NCI-H1436 (cell line): ENCODE measurements at places on chromosomes 5 and 9.

- no peak for DNase-seq
Measured at GRCh38 chr5:138457531-138458275, 7.6 kb upstream of the EGR1 start.

- no peak for DNase-seq
Measured at GRCh38 chr5:2187687-2188086, 305.0 kb upstream of the IRX4 start.

GRCh38 chr5:14059810-14060209 is 83.3 kb upstream of the TRIO start:
- DNase-seq: no peak

GRCh38 chr9:116432051-116432450 is 255.1 kb upstream of the TRIM32 start:
- no peak for DNase-seq

DNA sequence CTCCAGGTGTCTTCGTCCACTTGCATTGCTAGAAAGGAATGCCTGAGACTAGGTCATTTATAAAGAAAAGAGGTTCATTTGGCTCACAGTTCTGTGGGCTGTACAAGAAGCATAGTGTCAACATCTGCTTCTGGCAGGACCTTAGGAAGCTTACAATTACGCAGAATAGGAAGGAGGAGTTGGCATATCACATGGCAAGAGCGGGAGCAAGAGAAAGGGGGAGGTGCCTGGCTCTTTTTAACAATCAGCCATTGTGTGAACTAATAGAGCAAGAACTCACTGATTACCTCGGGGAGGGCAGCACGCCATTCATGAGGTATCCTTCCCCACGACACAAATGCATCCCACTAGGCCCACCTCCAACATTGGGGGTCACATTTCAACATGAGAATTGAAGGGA is 134.4 kb upstream of the EFNA5 start:
- peak; percentile 45 for DNase-seq
